Non-pigmented ciliary epithelial cell (primary cell): ENCODE measurements at places on chromosomes 12 and 14.

GRCh38 chr12:49933796-49934195 is 16.7 kb upstream of the AQP2 start:
- DNase-seq: peak; percentile 31

- DNase-seq: no peak
These were observed 15.1 kb downstream of the NUAK1 start for GRCh38 chr12:106123551-106124081.

DNA sequence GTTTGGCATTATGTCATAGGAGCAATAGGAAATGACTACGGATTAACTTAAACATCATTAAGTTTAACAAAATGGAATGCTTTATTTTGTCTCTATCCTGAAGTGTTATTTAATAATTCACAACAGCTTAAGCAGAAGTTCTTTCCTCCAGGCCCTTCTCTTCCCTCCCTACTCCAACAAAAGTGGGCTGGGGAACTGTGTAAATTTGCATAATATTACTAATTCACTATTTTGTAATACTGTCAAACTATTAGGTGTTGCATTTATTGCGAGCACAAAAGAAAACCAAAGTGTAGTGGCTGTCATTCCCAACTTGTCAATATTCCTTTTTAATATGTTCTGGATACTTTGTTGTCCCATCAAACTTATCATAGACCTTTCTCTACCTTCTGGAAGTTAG is 69.8 kb downstream of the ATG14 start:
- DNase-seq: no peak

GRCh38 chr14:91906374-91906773 is 39.0 kb upstream of the TC2N start:
- no peak for DNase-seq
